ENCODE measurements at places on chromosomes 5 and 9.

DNA sequence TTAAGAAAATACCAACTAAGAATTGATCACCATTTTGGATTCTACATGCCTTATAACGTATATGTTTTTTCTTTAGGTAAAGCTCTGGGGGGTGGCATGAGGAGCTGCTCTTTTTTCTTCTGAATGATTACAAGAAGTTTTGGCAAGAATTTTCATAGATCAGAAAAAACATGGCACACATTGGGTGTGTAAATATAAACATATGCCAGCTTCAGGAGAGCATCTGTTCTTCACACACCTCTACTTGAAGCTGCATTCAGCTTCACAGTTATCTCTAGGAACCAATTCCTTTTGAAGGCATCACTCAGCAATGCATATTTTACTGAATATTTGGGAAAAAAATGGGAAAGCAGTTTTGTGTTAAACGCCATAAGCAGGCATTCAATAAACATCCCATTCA is 122.7 kb upstream of the GHR start:
- DNase-seq, result no peak

GRCh38 chr9:109652971-109653370 is 127.0 kb upstream of the PALM2AKAP2 start:
- no peak for DNase-seq

- no peak for DNase-seq
Measured at GRCh38 chr5:79205965-79206364, 30.0 kb upstream of the JMY start.

DNA sequence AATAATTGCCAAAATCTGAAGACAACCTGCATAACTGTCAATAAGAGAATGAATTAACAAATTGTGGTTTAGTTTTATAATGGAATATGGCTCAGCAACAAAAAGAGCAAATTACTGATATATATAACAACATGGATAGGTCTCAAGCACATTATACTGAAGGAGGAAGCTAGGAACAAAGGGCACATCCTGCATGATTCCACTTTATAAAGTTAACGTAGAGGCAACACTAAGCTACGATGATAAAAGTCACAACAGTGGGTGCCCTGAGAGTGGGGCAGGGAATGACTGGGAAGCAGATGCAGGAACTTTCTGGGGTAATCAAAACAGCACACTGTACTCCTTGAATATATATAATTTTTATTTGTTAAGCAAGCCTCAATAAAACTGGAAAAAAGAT is 165.2 kb downstream of the RMI1 start:
- no peak for DNase-seq

- no peak for DNase-seq
Measured at GRCh38 chr9:69253057-69253456, 72.0 kb upstream of the ENTREP1 start.

GRCh38 chr5:170720984-170721383 is 62.5 kb upstream of the GABRP start:
- DNase-seq, result no peak

GRCh38 chr9:32627394-32627954 is 8.0 kb downstream of the TAF1L start:
- no peak for DNase-seq

DNA sequence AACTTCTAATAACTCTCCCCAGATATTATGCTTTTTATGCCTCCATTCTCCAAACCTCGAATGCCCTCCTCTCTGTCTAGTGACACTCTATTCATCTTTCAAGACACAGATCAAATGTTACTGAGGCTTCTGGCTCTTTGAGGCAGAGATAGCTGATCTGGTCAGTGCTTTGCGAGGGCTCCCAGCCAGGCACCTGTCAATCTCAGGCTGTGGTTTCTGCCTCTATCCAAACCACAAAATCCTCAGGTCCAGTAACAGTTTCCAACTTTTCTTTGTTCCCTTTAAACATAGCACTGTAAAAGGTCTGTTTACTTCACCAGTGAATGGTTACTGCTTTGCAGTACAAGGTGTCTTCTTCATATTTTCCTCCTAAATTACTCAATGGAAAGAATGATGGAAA is 11.5 kb upstream of the STK32A start:
- DNase-seq, result no peak

DNA sequence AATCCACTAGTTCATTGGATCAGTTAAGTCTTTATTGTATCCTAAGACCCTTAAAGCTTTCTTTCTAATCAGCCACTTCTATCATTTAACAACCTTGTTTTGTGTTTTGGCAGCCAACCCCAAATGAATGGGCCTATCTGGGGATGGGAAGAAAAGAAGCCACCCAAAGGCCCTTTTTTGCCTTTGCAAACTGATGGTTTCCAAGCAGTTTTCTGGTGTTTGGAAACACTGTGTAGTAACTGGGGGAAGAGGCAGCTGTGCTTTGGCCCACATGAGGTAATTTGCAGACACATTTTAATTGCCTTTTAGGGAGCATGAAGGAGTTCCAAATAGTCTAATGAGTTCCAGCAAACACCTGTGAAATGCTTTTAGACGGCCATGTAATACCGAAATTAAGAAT is 1751.3 kb upstream of the WWC1 start:
- no peak for DNase-seq

- peak; percentile 10 for DNase-seq
Measured at GRCh38 chr9:126397056-126397455, 70.4 kb downstream of the MVB12B start.

DNA sequence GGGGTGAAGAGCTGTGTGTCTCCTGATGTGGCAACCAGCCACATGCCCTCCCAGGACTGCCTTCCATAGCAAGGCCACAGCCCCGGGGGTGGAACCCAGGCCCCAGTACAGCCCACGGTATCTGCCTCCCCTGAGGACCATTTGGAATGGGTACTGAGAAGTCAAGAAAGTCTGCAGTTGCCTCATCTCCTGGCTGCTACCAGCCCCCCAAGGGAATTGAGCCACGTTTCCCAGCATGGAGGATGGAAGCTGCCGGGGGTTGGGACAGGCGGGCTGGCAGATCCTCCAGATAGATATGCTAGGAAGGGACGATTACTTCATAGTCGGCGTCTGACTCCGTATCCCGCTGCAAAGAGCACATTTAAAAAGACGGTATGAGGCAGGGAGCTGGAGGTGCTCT is 5.5 kb upstream of the DMRT2 start:
- no peak for DNase-seq

GRCh38 chr9:135299651-135300345 is 179.8 kb upstream of the PPP1R26 start:
- DNase-seq, result no peak

DNA sequence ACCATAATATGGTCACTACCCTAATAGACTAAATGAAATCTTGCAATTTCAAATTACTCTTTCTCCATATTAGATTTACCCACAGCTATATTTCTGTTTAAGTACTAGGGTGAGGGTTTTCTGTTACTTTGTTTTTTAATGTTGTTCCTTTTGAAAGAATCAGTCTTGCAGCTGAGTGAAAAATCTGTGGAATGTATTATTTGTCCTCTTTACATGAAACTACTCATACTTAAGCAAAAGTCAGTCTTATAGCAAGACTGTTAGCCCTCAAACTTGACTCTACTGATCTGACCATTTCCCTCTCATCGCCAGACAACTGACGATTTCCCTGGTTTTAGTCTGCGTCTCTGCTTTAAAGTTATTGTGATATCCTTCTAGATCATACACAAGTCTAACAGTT is 84.0 kb downstream of the PIK3R1 start:
- DNase-seq, result no peak

DNA sequence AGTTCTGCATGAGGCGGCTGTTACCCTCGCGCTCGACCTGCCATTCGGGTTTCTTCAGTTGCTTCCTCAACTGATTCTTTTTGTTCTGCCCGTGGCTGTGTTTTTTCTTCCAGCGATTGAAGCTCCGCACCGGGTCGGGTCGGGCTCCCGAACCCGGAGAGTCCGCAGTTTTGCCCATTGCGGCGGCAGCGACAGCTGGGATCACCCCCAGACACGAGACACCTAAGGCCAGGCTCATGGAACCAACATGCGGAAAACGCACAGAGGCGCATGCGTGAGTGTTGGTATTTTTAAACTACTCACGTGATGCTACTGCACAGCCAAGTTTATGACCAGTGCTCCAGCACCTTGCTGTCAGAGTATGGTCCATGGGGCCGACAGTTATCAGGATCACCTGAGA is 100.0 kb downstream of the SPATA31D1 start:
- no peak for DNase-seq

GRCh38 chr9:85876628-85877027 is 64.3 kb upstream of the NAA35 start:
- DNase-seq, result no peak

DNA sequence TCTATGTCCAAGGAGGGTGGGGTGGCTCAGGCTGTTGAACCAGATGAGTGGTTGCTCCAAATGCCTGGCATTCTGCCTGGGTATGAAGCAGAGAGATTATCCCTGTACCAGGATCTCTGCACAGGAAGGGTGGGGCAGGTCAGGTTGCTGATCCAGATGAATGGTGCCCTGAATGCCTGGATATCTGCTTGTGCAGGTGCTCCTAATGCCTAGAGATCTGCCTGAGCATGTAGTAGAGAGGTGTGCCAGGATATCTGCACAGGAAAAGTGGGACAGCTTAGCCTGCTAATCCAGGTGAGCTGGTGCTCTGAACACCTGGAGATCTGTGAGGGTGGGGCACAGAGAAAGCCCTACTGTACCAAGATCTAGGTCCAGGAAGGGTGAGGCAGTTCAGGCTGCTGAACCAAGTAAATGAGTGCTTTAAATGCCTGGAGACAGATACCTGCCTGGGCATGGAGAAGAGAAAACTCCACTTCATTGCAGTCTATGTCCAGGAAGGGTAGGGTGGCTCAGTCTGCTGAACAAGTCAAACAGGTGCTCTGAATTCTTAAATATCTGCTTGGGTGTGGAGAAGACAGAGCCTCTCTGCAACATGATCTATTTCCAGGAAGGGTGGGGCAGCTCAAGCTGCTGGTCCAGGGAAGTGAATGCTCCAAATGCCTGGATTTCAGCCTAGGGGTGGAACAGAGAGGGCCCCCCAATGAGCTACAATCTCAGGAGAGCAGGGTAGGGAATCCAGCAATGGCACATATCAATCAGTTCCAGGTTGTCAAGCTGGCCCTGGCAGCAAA is 189.4 kb upstream of the DMRTA1 start:
- no peak for DNase-seq

DNA sequence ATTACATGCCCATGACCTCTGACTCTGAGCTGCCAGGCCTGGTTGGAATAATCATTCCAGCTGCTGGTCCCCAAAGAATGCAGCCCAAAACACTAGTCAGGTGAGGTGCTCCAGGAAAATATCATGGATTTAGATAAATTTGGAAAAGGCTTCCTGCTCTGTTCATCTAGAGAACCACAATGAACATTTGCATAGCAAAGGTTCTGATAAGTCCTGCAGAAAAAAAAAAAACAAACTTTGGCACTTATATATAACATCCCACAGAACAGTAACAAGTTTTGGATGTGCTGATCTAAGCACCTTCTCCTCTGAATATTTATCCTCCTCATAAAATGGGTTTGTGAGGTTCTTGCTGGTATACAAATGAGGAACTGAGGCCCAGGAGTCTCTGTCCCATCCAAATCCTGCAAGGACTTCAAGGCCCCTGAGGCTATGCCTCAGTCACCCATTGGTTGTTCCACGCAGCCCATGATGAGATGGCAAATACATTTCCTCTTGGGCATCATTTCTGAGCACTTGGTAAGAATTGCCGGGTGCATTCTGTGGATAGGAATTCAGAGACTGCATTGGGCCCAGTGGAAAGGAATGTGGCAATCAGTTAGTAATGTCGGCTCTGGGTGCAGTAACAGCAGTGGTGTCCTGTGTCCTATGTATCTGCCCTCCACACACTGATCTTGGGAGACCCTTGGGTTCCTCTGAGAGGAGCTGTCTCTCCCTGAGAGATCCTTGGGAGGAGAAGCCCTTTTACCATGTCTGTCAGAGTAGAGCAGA is 73.4 kb upstream of the ASS1 start:
- no peak for DNase-seq

DNA sequence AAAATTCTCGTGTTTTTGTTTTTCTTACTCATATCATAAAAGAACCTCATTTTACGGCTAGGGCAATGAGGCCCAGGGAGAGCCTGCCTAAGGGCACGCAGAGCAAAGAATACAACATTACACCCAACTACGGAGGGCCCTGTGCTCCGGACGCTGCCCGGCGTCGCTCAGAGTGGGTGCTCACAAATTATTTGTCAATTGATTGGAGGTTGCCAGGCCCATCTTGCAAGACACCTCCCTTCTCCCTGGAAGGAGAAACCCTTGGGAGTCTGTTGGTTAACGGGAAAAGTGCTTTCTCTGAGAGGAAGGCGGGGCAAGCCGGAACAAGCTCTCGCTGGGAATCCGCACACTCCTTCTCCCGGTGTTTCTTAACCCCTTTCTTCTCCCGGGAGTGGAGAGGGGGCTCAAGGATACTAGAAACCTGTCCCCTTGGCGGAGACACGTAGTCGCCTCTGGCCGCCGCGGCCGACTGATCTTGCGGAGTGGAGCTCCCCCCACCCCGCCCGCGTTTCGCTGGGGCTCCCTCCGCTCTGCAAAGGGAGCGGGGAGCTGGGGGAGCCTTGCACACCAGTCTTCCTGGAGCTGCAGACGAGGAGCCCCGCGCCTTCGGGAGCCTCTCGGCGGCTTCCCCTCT is 599.3 kb upstream of the SGCD start:
- DNase-seq, result no peak

- no peak for DNase-seq
Measured at GRCh38 chr5:130885027-130885426, 280.0 kb downstream of the HINT1 start.

- DNase-seq, result no peak
Measured at GRCh38 chr9:112535811-112536210, 49.2 kb downstream of the KIAA1958 start.

GRCh38 chr9:90249094-90249493 is 393.5 kb downstream of the DIRAS2 start:
- no peak for DNase-seq

- DNase-seq, result no peak
Measured at GRCh38 chr9:69334317-69334716, 9.3 kb downstream of the ENTREP1 start.

DNA sequence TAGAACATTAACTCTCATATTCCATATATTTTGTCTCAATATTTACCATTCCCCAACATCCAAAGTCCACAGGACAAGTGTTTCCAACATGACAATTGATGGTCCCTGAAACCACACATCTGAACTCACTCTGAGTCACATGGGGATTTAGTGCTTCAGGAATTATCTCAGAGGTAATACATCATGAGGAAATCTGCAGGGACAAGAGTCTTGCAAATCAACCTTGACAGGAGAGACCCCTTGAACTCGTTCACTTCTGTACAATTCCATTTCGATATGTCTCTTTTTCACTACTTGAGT is 119.7 kb upstream of the ABCA1 start:
- DNase-seq, result no peak

DNA sequence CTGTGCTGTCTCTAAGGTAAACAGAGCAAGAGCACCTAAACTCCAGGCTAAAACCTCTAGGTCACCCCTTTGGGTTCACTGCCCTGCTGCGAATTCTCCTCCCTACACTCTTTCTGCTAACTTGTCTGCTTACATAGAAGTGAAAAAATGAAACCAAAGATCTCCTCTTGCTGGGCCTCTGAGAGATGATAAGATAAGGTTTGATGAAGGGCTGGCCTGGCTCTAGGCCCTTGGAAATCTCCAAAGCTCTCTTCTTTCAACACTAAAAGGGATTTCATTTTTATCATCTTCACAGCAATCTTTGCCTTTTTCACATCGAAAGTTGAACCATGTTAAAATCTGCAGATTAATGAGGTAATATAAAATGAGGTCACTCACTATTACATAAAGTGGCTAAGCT is 450.8 kb upstream of the TLE4 start:
- no peak for DNase-seq
